Activated naive CD4-positive, alpha-beta T cell (primary cell): ENCODE measurements at places on chromosomes 11 and 22.

- no peak for DNase-seq
These were observed 46.5 kb downstream of the NFAM1 start for GRCh38 chr22:42385696-42386095.

GRCh38 chr11:33945481-33946268 lies 53.8 kb upstream of the LMO2 start:
- DNase-seq = no peak

GRCh38 chr22:36729321-36729720 lies 25.8 kb upstream of the CACNG2 start:
- DNase-seq = no peak

GRCh38 chr11:47860536-47860935 lies 12.4 kb upstream of the NUP160 start:
- DNase-seq = no peak

DNA sequence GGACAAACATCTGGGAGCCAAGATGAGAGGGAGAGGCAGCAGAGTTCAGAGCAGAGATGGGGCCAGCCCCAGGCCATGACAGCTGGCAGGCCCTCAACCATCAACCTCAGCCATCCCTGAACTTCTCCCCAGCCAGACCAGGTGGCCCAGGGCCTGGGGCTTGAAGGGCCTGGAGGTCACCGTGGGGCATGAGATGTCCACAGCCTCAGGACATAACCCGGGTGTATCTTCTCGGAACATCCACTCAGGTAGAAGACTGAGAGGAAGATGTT lies 12.4 kb upstream of the SLC39A13 start:
- no peak for DNase-seq

GRCh38 chr22:50260801-50261614 lies 475 bp downstream of the MAPK12 start:
- DNase-seq = no peak

DNA sequence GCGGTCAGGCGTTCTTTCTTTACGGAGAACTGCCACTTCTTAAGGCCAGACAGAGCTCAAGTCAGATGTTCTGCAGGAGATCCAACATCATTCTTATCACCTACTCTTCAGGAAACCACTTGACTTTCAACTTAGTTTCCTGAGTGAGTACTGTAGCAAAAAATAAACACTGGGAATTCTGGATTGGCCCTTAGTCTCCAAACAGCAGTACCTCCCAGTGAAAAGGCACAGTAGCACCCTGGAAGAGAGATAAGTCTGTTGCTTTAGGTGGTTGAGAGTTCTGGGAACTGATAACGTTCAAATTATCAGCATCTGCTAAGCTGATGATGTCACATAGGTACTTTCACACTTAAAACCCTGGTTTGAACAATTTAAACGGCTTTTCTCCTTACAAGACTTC lies 971.8 kb upstream of the TENM4 start:
- no peak for DNase-seq

GRCh38 chr11:70883973-70884623 lies 368.3 kb downstream of the SHANK2 start:
- no peak for DNase-seq

GRCh38 chr11:58354727-58355126 lies 4.1 kb downstream of the OR5B17 start:
- DNase-seq = no peak

GRCh38 chr11:93028960-93029522 lies 59.6 kb downstream of the MTNR1B start:
- no peak for DNase-seq

- no peak for DNase-seq
These were observed 288.0 kb upstream of the PLET1 start for GRCh38 chr11:112548641-112549040.

- DNase-seq = no peak
These were observed 247.7 kb downstream of the DDX10 start for GRCh38 chr11:108912581-108912980.
